SHP77 treated with DMSO at 0.1 percent for 48 hours (cell line): ENCODE measurements at places on chromosomes 2 and 18.

DNA sequence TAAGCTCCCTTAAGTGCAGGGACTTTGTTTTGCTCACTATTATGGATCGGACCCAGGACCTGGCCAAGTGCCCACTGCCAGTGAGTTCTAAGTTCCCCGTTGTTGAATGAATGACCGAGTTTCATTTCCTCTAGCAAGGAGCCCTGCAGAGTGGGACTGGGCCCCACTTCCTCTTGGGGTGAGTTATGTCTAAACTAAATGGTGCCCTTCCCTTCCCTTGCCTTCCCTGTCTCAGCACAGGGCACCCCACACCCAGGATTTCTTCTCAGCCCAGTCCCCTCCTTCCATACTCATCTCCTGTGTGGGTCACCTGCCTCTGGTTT is 195.3 kb upstream of the HS6ST1 start:
- DNase-seq, result no peak

DNA sequence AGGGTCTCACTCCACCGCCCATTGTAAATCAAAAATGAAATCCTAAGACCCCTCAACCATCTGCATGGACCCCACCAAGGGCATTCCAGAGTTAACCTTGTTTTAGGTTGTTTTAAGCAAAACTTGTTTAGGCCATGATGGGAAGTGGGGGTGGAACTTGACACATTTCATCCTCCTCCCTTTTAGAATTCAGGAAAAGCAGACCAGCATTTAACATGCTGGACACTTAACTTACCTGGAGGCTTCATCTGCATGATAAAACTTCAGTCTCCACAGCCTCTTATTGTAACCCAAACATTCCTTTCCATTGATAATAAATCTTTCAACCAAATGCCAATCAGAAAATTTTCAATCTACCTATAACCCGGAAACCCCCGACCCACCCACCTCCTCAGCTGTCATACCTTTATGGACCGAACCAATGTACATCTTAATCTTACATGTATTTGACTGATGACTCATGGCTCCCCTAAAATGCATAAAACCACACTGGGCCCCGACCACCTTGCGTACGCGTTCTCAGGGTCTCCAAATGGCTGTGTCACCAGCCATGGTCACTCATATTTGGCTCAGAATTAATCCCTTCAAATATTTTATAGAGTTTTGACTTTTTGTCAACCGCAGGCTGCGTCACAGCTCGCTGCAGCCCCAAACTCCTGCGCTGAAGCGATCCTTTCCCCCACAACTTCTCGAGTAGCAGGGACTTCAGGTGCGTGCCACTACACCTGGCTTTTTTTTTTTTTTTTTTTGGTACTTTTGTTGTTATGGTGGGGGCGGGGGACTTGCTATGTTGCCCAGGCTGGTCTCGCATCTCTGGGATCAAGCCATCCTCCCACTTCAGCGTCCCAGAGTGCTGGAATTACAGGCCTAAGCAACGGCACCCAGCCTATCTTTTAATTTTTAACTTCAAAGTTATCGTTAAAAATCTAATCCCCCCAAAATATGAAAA is 917 bp downstream of the MPPE1 start:
- DNase-seq, result no peak

- DNase-seq, result no peak
These were observed 97.9 kb downstream of the FIGN start for GRCh38 chr2:163637871-163638270.

GRCh38 chr18:43627848-43628530 is 350.7 kb upstream of the SYT4 start:
- no peak for DNase-seq

DNA sequence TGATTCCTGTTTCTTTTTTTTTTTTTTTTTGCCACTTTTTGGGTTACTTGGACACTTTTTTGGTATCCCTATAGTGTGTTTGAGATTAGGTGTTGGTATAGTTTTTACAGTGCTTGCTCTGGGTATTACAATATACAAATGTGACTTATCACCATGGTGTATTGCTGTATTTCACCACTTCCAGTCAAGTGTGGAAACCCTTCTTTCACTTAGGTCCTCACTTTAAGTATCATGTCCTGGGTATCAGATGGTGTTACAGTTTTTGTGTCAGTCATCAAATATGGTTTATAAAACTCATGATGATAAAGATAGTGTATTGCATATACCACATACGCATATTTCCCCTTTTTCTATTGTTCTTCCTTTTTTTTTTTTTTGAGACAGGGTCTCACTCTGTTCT is 1.8 kb downstream of the ATP9B start:
- no peak for DNase-seq

- no peak for DNase-seq
These were observed 339.8 kb downstream of the ZEB2 start for GRCh38 chr2:144180131-144180530.

GRCh38 chr18:79769698-79770500 is 27.8 kb upstream of the KCNG2 start:
- no peak for DNase-seq

- no peak for DNase-seq
These were observed 14.9 kb downstream of the SLC9A4 start for GRCh38 chr2:102487761-102488462.

- no peak for DNase-seq
These were observed 205.9 kb downstream of the SNTG2 start for GRCh38 chr2:1156531-1156930.

- no peak for DNase-seq
These were observed 21.2 kb downstream of the PTRHD1 start for GRCh38 chr2:24771764-24772586.

GRCh38 chr2:74391209-74391579 is 11.1 kb upstream of the DCTN1 start:
- no peak for DNase-seq

DNA sequence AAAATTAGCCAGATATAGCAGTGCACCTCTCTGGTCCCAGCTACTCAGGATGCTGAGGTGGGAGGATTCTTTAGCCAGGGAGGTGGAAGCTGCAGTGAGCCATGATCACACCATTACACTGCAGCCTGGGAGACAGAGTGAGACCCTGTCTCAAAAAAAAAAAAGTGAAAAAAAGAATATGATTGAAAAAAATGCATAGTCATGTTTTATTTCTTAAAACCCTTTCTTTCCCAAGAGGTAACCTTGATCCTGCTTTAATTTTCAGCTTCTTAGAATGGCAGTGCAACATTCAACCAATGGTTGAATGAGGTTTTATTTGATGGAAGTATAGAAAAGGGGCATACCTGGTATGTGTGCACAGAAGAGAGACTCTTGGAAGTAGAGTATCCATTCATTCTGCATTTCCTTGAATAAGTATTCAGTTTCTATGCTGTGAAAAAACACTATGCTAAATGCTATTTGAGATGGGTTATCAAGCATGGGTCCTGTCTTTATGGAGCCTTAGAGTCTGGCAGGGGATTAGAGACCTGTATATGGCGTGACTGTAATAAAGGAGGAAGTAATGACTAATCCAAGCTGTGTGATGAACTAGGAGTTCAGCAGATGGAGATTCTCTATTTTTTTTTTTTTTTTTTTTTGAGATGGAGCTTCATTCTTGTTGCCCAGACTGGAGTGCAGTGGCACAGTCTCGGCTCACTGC is 146.3 kb downstream of the WDSUB1 start:
- DNase-seq, result no peak

- no peak for DNase-seq
These were observed 33.1 kb upstream of the DNMT3A start for GRCh38 chr2:25374827-25375226.

DNA sequence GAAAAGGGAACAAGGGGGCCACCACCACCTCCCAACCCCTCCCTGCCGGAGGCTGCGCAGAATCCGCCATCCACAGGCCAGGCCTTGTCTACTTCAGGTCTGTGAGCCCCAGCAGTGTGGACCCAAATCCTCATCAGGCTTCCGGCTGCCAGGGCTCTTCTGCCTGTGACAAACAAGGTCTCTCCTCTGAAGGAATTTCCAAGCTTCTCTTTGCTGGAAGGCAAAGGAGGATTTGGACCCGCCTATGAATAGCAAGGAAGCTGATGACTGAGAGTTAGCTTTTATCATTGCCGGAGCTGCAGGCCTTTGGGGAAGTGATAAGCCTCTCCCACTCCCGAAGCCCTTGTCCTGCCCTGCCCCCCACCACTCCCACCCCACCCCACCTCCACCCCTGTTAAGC is 93.7 kb upstream of the SH3BP4 start:
- DNase-seq, result no peak

GRCh38 chr2:2192091-2192955 is 138.8 kb downstream of the MYT1L start:
- DNase-seq, result no peak

- no peak for DNase-seq
These were observed 18.3 kb downstream of the HS6ST1 start for GRCh38 chr2:128300151-128301020.

GRCh38 chr18:42752916-42753315 is 362.6 kb downstream of the RIT2 start:
- no peak for DNase-seq

- DNase-seq, result no peak
These were observed 92.9 kb upstream of the WDR75 start for GRCh38 chr2:189348369-189348768.

DNA sequence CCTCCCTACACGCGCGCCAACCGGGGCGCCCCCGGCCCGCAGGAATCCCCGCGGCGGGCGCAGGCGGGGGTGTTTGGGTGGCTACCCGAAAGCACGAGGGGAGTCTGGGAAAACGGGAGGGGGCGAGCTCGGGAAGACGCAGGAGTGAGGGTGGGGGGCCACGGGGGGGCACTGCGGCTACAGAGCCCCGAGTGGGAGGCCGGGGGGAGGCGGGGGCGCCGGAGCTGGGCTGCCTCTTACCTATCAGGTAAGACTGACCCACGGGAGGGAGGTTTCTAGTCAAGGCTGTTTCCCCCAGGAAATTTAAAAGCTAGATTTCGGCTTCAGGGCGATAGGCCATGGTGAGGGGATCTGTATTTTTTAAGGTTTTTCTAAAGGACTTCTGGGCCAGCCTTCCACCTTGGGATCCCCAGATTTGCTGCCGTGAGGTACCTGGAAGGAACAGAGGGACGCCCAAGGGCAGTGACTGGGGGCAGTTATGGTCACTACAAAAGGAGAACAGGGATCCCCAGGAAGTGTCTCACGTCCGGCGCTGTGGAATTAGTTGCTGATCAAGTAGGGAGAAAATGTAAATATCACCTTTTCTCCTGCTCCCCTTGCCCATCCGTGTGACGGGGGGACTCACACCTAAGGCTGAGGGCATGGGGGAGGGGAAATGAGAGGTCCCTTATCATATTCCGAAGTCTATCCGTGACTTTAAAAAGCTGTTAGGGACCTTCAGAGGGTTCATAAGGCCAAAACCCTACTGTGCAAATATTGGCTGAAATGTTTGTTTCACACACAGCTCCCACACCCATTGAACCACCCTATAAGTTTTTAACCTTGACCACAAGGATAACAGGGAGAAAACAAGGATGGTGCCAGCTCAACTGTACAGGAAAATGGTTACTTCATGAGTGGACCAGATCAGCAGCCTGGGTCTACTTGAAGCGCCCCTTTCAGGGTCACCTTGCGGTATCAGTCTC is 638 bp upstream of the IRS1 start:
- DNase-seq, result no peak

- no peak for DNase-seq
These were observed 272.7 kb upstream of the FSHR start for GRCh38 chr2:49426996-49427395.

DNA sequence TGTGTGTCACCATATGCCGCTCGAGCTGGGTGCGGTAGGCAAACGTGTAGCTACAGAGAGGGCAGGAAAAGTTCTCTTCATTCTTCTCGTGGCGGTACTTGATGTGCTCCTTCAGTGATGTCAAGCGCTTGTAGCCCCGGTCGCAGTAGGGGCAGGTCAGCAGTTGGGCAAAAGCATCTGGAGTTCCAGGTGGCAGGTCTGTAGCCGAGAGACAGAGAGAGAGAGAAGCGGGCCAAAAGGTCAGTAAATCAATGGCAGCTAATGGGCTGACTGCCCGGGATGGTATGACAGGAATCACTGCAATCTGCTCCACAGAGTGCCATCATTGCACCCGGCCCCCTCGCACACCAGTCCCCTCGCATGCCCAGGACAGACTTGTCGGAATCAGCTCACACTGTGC is 116.0 kb downstream of the ZEB2 start:
- DNase-seq, result peak; percentile 47

GRCh38 chr2:12282780-12283695 is 433.7 kb upstream of the TRIB2 start:
- DNase-seq, result no peak

- DNase-seq, result no peak
These were observed 408.8 kb downstream of the NUP35 start for GRCh38 chr2:183533021-183533420.

- no peak for DNase-seq
These were observed 1.5 kb upstream of the FLACC1 start for GRCh38 chr2:201358684-201359083.

GRCh38 chr2:64837116-64837731 is 152.0 kb upstream of the SLC1A4 start:
- DNase-seq, result no peak

GRCh38 chr18:905948-906415 is 1.3 kb downstream of the ADCYAP1 start:
- no peak for DNase-seq

DNA sequence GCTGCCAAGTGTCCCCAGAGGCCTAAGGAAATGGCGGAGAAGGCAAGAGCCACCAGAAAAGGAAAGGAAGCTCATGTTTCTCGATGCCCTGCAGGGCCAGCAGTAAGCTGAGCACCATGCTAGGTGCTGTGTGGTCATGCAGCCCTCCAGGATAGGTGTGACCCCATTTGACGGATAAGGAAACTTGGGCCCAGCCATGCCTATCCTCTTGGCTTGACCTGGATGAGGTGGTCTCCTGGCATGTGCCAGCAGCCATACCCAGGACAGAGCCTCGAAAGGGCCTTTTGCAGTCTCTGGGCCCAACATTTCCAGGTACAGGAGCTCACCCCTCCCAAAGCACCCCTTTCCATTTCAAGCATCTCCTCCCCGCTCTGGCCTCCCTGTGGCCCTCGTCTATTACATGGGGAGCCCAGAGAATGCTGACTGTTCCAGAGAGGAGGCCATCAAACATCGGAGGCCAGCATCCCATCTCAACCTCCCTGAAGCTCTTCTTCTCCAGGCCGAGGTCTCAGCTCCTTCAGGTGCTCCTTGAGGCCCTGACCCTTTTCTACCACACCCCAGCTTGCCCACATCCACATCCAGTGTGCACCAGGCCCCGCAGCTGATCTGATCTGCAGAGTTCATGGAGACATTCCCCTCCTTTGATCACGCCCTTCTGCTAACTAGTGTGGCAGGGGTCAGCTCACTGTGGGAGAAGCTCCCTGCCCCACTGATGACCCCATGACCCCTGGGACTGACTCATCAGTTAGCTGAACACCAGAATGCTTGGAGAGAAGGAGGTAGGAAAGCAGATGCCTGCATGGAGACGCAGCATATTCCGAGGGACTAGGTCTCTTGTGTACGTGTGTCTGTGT is 208.4 kb downstream of the TNS1 start:
- no peak for DNase-seq

DNA sequence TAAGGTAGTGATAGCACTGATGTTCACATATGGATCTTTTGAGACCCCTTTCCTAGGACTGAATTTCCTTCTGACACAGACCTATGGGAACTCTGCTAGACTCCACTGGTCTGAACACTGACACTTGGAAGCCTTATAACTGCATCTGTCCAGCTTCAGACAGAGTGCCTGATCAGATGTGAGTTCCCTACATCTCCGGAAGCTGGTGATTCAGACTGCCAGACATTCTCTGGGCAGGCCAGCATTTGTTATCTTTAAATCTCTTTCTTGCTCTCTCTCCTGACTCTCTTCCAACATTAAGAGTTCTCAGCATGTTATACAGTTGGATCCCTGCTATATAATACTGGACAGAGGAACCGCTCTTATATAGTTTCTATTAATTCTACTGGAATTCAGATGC is 408.5 kb downstream of the ZEB2 start:
- no peak for DNase-seq

- no peak for DNase-seq
These were observed 64.7 kb upstream of the MGAT5 start for GRCh38 chr2:134189009-134189720.

GRCh38 chr2:186052930-186053329 is 314.3 kb downstream of the FSIP2 start:
- no peak for DNase-seq
